ENCODE measurements at places on chromosomes 16 and 17.
A peak's percentile ranks its signal among the peaks of the same experiment; 100 is the strongest.

GRCh38 chr17:31623990-31624389 is 232.5 kb downstream of the RAB11FIP4 start:
- DNase-seq, result no peak

DNA sequence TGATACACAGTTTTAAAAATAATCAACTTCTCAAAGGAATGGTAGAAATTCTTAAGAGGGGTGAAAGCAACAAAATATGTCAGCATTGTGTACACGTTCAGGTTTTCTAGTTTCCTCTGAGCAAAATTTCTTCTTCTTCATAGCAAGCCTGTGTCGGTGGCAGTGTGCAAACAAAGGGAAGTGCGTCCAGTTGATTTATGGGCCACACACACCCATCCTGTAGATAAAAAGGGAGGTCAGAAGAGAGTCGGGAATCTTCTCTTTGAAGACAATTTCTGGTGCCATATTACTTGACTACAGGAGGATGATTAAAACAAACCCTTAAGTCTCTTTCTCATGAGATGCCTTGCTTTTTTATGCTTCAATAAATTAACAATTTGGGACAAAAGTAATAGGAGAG is 484.1 kb upstream of the SALL1 start:
- DNase-seq, result no peak

- no peak for DNase-seq
Measured at GRCh38 chr16:21272253-21272652, 5.8 kb downstream of the CRYM start.

GRCh38 chr17:42554250-42555121 is 1.8 kb downstream of the HSD17B1 start:
- DNase-seq, result peak; percentile 54

DNA sequence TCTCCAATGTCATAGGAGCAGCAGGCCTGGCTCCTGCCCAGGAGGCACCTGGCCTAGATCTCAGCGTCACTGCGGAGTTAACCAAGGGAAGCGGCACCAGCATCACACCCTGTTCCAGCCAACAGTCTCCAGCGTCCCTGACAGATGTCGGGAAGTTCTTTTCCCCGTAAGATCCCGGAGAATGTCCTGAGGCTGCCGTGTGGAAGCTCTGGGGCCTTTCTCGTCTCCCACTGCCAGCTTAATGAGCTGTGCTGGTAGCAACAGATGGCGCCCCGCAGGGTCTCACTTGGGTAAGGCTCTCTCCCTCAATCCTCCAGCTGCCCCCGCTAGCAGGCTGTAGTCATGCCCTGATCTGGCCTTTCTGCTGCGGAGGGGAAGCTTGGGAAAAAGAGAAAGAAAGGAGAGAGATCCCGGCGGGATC is 57.5 kb downstream of the MARCHF10 start:
- no peak for DNase-seq

DNA sequence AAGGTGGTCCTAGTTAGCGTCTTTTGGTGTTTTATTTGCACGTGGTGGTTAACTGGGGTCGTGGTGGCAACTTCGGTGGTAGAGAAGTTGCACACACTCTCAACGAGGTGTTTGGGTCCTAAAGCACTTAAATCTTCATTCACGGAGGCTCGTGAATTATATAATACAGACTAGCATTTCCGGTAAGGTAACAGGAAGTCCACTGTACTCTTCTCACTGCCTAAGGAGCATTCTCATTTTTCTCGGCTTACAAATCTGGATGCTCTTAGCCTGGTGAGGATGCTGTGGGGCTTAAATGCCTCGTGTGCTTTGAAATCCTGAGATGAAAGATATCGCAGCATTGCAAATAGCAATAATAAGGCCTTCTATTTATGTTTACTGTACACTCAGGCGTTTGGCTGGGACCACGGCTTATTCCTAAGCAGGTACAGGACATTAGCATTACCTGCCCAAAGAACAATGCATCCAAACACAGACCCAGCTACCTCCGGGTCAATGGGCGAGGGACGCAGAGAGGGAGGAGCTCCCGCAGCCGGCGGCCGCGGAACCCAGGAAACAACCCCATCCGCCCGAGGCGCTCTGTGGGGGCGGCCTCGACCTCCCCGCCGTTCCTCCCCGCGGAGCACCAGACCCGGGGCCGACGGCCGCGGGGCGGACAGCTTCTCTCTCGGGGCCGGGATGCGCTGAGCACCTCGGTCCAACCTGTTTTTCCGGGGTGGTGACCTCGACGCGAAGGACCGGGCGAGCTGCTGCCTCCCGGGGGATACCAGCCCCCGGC is 856 bp downstream of the DNAJA2 start:
- DNase-seq, result no peak

DNA sequence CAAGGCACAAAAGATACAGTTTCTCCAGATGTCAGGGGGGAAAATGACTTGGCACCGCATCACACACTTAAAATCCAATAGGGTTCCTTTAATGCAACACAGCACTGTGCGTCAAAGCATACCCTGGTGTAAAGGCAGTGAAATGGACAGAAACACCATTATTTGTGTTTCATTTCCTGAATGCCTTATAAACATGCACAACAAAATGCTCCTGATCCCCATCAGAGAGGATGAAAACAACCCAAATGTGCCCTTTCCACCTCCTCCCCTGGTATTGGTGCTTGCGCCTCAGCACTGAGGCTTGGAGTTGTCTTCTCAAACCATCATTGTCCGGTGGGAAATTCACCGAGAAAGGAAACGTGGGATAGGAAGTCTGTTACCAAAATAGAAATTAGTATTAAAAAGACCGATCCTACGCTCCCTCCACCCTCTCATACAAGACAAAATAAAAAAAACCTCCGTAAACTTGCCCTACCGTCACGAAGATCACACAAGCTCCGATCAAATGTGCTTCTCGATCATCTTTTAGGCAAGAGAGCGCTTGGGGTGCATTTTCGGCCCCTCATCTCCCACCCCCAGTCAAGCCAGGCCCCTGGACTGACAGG is 722 bp downstream of the CDC27 start:
- DNase-seq, result no peak

DNA sequence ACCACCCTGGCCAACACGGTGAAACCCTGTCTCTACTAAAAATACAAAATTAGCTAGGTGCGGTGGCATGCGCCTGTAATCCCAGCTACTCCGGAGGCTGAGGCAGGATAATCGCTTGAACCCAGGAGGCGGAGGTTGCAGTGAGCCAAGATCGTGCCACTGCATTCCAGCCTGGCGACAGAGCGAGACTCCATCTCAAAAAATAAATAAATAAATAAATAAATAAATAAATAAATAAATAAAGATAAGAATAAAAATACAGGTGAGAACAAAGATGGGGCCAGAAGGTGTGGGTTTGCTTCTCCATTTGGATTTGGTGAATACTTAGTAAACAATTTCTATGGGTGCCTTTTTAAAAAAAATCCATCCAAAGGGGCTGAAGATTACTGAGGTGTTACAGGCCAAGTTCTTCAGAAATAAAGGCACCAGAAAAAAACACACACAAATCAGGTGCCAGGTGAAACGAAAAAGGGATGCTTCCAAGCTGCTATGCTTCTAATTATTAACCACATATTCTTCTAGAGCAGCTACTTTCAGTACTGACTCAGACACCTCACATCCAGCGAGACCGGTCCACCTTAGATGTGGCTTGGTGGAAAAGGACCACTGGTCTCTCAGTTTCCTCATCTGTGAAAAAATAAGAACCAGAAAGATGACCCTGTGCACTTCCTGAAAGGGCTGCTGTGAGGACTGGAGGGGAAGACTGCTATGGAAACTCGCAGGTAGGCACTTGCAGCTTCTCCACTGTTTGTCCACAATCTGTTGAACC is 9.2 kb downstream of the GLYR1 start:
- no peak for DNase-seq

DNA sequence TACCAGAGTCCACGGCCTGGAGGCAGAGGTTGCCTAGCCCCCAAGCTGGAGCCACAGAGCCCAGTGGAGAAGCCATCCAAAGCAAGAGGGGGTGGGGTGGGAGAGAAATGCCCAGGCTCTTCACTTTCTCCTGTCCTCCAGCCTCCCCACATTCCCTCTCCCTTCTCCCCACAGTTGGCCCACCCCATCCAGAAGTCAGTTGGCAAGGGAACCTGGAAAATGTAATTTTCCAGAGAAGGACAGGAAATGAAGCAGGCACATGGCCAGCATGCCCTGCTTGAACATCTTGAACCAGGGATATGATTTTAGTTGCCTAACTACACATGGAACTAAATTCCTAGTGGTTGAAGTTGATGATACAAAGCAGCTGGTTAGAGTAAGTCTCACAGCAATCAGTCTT is 73.3 kb upstream of the IRX6 start:
- no peak for DNase-seq

GRCh38 chr16:61324044-61324443 is 712.2 kb downstream of the CDH8 start:
- no peak for DNase-seq

DNA sequence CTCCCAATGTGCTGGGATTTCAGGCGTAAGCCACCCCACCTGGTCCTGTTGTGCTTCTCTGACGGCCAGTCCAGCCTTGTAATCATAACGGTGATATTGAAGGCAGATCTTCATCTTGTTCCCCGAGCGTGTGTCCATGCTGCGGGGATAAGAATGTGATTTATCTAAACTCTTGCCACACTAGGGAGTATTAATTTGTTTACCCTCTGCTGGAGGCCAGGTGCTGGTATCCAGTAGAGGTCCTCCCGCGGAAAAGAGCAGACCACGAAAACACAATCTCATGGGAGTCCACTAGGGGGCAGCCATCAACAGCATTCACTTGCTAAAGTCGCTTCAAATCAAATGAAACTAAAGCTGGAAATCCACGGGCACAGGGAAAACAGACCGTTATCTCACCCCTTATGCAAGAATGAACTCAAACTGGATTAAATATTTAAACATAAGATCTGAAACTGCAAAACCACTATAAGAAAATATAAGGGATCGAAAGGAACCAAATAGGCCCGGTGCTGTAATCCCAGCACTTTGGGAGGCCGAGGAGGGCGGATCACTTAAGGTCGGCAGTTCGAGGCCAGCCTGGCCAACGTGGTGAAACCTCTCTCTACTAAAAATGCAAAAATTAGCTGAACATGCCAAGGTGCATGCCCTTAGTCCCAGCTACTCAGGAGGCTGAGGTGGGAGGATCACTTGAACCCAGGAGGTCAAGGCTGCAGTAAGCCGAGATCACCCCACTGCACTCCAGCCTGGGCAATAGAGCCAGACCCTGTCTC is 22.3 kb upstream of the RBBP6 start:
- DNase-seq, result peak; percentile 70

DNA sequence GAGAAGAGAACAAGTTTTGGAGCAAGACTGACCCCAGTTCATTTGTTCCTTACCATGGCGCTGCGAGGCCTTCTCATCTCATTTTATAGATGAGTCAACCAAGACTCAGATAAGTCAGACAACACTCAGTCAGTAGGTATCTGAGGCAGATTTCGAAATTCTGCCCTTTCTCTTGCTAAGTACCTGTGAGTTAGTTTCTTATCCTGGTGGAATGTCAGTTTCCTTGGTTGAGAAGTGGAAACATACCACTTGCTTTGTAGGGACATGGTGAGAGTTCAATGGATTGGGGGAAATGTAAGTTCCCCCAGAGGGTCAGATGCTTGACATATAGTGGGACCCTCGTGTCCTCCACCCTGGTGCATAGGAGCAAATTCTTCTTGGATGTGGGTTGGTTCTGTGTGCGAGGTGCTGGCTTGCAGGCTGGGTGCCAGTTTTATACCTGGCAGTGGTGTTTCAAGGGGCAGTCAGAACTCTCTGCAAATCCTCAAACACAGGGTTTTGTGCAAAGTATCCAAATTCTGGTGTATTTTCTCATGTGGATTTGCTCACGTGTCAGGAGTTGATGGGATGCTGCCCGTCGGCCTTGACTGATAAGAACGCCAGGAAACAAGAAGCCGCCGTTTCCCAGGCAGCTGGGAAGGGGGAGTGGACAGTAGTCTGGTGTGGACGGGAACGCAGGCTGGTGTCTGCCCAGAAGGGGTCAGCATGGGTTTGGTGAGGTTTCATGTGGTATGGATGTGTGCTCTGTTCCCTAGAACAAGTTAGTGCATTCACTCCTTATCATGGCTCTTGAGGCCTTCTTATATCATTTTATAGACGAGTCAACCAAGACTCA is 61.1 kb upstream of the CIBAR2 start:
- no peak for DNase-seq

GRCh38 chr17:47810200-47810821 is 11.3 kb downstream of the OSBPL7 start:
- no peak for DNase-seq

GRCh38 chr16:26493751-26494150 is 573.0 kb upstream of the C16orf82 start:
- DNase-seq, result no peak

- DNase-seq, result no peak
Measured at GRCh38 chr16:12551946-12552345, 251.7 kb downstream of the CPPED1 start.

- no peak for DNase-seq
Measured at GRCh38 chr16:19822533-19822932, 62.1 kb downstream of the GPRC5B start.

GRCh38 chr17:74778960-74779359 is 2.8 kb upstream of the NAT9 start:
- DNase-seq, result no peak

GRCh38 chr16:86653285-86654006 is 75.1 kb downstream of the FOXL1 start:
- no peak for DNase-seq

GRCh38 chr16:76370344-76370743 is 93.1 kb downstream of the CNTNAP4 start:
- no peak for DNase-seq

GRCh38 chr16:78004517-78004916 is 17.8 kb upstream of the CLEC3A start:
- no peak for DNase-seq

GRCh38 chr16:86789621-86790051 is 211.3 kb downstream of the FOXL1 start:
- no peak for DNase-seq

DNA sequence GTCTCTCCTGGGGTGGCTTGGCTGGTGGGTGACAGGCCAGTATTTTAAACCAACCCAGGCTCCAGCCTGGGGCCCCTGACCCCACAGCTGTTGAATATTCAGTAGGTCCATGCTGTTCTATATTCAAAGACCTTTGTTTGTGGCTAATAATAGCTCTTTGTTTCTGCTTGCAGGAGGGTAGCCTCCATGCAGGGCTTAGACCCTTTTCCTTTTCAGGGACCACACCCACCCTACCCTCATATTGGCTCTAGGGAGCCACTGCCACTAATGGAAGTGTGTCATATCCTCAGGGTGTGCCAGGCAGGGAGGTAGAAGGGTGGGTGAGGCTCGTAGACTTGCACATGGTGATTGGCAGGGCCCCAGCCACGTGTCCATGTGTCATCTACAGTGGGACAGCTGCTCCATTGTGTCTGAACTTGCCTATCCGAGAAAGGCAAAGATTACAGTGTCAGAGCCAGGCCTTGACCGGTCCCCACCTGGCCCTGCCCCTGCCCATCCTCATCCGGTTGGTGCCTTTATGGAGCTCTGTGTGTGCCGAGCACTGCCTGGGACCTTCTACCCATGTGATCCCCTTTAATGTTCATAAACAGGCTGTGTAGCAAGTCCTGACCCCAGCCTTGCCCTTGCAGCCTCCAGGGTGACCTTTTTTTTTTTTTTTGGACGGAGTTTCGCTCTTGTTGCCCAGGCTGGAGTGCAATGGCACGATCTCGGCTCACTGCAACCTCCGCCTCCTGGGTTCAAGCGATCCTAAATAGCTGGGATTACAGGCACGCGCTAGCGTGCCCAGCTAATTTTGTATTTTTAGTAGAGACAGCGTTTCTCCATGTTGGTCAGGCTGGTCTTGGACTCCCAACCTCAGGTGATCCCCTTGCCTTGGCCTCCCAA is 22.1 kb downstream of the TMC7 start:
- DNase-seq, result no peak

Data from activated CD4-positive, alpha-beta T cell treated with anti-CD3 and anti-CD28 coated beads, Interleukin-2, amount 50 U/mL, for 4 hours (primary cell).